AG09319 (cell line): ENCODE measurements at places on chromosomes 7 and 10.
A peak's percentile ranks its signal among the peaks of the same experiment; 100 is the strongest.

GRCh38 chr7:100127866-100128636 lies 1.3 kb downstream of the MBLAC1 start:
- DNase-seq = no peak

DNA sequence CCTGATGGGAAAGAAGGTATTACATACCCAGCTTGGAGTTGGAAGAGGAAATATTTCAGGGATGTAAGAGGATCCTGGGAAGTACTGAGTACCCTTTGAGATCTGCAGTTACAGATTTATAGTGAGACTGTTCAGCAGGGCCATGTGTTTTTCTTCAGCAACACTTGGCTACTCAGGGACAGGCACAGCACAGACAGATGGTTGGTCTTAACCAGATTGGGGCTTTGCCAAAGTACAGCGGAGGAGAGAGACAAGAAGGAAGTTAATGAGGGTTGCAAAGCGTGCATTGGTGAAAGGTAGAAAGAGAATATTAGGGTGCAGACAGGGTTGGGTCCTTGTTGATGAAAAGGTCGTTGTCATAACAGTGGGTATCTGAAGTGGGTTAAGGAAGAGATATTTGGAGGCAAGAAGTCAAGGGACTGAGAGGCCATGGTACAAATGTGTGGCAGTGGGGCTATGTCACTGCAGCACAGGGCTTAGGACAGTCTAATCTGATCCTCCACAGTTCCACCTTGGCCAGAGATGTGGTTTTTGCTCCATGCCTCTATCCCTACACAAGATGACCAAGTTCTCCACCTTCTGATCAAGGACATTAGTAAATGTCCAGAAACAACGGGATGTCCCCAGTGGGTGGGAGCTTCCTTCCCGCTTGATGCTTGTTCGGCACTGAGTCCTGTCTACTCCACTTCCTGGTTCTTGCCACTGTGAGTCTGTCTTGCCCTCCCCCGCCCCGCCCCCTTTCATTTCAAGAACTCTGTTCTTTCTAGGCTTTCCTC lies 18.9 kb upstream of the DNAJC1 start:
- no peak for DNase-seq

DNA sequence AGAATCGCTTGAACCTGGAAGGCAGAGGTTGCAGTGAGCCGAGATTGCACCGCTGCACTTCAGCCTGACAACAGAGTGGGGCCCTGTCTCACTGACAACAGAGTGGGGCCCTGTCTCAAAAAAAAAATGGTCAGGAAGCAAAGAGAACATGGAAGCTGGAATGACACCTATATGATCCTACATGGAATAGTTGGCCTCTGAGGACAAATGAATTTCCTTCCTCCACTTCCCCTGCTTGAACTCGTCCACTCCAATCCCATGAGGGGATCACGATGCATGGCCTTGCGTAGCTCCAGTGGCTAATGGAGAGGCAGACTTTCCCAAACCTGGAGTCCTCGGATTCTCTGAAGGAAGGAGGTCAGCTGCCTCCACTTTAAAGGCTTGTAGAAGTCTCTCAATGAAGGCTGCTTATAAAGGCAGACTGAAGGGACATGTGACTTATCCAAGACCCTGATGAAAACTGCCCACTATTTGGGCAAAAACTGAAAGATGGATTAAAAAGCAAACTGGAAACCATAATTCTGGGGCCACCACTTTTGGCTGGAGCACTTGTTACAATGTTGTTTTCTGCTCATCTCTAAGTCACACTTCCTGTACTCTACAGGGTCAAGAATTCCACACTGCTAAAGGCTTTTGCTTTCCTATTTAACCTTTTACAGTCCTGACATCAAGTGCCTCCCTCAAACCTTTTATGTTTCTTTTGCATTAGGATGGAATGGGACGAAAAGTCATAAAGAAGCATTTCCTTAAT lies 214.6 kb downstream of the PRPF18 start:
- DNase-seq = no peak

DNA sequence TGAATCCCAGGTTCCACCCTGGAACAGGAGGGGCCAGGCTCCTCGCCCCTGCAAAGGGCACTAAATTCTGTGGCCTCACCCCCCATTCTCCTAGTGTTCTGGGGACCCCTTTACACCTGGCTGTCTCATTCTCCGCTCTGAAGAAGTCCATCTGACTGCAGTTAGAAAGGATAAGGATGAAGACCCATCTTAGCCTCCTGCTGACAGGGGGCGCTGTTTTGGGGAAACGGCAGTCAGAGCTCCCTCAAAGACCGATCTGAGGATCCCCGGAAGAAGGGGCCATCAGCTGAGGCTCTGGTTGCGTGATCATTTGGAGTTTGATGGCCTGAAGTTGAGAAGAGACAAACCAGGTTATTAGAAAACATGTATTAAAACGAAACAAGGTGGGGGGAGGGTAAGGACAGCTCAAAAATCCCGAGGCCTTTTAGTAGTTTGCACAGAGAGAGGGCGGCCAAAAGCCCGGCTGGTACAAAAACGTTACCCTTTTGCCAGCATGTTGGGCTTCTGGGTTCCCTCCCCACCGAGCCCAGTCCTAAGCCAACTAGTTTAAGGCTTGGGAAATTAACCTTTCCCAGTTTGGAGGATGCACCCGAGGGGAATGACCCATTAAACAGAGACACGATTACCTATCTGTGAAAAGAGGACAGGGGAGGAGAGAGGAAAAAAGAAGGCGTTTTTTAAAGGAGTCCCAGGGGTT lies 102.8 kb downstream of the CHN2 start:
- no peak for DNase-seq

DNA sequence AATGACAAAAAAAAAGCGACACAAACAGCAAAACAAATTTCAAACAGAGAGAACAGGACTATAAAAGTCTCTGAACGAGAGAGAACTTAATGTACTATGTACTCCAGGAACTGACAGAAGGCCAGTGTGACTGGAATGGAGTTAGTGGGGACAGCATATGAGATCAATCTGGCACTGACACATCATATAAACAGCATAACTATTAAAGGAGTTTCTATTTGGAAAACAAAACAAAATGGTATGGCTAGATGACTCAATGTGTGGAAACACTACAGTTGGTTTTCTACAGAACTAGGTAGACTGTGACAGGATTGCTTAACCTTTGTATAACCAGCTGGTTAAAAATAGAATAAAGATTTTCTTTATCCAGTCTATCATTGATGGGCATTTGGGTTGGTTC lies 232.9 kb upstream of the KAT6B start:
- DNase-seq = peak; percentile 62

DNA sequence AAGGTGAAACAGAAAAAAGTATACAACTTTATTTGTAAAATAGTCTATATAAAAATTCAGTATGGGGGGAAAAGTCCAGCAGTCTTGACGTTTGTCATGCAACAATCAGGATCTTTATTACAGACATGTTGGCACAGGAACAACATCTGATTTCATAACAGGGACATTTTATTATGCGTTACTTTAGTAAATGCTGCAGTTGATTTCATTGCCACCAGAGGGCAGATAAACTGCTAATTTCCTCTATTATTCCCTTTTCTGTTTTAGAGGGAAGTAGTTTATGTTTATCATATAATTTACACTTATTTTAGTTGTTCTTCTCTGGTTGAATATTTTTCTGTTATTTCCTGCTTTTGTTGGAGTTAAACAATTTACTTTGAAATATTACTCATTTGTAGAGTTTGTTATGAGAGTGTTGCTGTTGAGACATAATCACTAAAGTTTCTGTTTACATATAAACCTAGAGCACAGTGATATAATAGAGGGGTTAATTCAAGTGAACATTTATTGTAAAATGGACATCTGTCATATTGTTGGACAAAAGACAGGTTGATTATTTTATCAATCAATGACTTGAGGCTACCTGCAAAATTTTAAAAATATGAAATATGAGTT lies 3.3 kb downstream of the PLXDC2 start:
- DNase-seq = no peak

GRCh38 chr10:26543567-26544306 lies 105.6 kb downstream of the APBB1IP start:
- DNase-seq = no peak

DNA sequence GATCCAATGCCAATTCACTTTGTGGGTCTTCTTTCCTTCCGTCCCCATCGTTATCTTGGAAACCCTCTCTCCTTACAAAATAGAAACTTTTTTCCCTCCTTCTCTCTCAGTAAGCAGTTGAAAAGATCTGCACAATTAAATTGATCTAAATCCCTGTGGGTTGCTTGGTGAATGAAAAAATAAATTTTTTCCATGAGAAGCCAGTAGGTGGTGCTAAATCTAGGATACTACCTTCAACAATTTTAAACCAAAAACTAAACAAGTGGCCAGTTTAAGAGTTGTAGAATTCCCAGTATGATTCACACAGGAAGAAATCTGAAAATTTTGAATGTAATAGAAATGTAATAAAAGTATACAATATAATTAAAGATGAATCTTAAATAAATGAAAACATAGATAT lies 990.3 kb upstream of the ZNF722 start:
- DNase-seq = no peak

- no peak for DNase-seq
Measured at GRCh38 chr7:19701471-19701870, 7.4 kb downstream of the POLR1F start.

- DNase-seq = no peak
Measured at GRCh38 chr7:83150310-83150709, 12.4 kb downstream of the PCLO start.

- no peak for DNase-seq
Measured at GRCh38 chr10:101075775-101076174, 14.0 kb downstream of the KAZALD1 start.

DNA sequence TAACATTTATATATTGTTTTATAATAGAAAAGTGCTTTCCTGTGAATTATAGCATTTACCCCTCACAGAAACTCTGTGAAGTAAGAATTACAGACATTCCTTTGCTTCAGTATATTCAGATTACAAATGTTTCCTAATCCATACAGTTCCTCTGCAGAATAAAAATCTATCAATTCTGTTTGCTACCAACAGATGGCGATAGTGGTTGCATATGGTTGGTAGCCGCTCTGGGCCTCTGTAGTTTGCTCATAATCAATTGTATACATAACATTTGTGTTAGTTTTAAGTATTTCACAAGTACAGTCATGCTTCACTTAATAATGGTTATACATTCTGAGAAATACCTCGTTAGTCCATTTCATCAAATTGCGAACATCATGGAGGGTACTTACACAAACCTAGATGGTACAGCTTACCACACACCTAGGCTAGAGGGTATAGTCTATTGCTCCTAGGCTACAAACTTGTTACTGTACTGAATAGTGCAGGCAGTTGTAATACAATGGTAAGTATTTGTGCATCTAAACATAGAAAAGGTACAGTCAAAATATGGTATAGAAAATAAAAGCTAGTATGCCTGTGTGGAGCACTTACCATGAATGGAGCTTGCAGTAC lies 94.4 kb upstream of the STEAP4 start:
- no peak for DNase-seq

GRCh38 chr10:18498998-18499397 lies 152.4 kb downstream of the NSUN6 start:
- DNase-seq = no peak

DNA sequence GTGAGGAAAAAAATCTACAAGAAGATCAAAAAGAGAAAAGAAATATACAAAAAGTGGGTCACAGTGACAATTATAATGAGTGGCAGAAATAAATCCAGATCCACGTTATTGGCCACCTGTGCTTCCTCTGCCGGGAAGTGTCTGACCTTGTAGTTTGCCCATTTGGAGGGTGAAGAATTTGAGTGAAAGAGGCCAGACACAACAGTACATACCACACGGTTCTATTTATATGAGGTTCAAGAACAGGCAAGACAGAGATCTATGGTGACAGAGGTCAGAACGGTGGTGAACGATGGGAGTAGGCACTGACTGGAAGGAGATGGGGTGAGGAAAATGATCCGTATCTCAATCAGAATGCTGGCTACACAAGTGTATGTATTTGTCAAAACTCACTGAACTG lies 17.1 kb downstream of the PARP12 start:
- DNase-seq = no peak

DNA sequence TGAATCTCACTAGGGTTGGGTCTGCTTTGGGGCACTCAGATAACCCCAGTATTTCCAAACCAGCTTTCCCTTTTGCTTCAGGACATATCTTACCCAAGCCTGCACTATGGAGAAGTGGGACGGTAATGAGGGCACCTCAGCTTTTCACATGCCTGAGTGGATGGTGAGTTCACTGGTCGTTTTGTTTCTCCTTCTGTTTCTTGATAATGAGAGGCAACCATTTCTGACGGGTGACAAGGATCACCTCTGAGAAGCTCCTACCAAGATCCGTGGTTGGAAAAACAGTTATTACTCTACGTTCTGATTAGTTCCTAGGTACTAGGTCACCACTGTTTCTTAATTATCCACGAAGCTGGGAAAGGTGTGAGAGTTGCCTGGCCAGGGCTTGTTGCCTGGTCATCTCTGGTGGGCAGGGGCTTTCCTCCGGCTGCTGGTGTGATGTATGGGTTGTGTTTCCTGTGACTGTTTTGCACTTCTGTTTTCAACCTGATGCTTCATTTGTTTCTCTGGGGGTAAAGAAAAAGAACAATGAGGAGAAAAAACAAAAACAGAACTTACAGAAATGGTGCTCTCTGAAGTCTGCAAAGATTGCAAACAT lies 65.7 kb upstream of the STRIP2 start:
- DNase-seq = no peak

GRCh38 chr7:28955718-28956607 lies 2.2 kb downstream of the TRIL start:
- DNase-seq = no peak

- no peak for DNase-seq
Measured at GRCh38 chr10:10892290-10892875, 125.3 kb upstream of the CELF2 start.

DNA sequence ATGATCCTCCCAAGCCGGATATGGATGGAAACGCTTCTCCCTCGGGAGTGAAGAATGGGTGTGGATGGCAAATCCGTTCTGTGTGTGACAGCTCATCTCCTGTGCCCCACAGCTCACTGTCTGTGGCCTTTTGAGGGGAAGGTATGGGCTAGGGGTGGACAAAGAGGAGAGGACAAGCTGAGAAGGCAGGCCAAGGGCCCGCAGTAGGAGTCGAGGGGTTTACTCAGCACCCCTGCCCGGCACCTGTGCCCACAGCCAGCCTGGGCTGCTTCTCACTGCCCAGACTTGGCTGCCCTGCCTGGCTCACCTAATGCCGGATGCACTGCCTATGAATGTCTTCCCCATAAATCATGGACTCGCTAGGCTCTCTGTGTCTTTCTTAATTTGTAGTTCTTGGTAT lies 503.8 kb downstream of the TCERG1L start:
- no peak for DNase-seq

DNA sequence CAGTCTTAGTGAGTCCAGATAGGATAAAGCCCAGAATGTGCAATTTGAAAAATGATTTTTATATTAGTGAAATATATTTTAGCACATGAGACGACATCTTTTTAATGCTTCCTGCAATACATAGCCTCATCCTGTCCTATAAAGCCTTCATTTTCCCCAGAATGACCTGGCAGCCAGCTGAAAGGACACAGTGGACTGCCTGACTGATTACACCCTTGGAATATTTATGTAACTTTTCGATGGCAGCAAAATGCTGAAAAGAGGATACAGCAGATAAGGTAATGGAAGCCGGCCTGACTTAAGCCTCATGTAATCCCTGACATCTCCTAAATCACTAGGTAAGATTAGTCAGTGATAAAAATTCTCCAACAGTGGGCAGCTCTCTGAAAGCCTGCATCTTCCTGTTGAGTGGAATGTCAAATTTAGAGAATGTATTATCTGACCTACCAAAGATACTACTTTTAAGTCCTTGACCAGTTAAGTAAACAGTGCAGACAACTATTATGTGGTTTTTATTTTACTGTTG lies 210.7 kb upstream of the STEAP1 start:
- no peak for DNase-seq

- no peak for DNase-seq
Measured at GRCh38 chr10:49627644-49628247, 13.9 kb downstream of the CHAT start.

- no peak for DNase-seq
Measured at GRCh38 chr7:55129541-55130394, 111.0 kb downstream of the EGFR start.
